CD8-positive, alpha-beta T cell (primary cell): ENCODE measurements at places on chromosomes 12 and 14.

DNA sequence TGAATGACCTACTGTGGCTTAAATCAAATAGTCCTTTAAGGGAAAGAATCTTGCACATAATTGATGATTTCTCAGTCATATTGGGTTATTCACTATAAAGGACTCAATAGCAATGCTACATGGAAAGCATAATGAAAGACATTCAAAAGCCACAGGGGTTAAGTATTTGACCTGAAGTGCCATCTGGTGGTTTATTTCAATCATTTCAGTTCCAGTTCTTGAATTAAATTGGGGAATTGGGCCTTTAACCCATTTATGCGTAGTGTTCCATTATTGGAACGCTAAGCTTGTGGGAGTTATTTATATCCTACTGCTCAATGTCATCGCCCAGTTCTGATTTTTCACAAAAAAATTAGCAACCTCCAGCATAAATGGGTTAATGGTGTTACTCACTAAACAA is 41.3 kb upstream of the C12orf71 start:
- DNase-seq = no peak

- DNase-seq = no peak
Measured at GRCh38 chr12:118737985-118738540, 243.3 kb upstream of the SRRM4 start.

DNA sequence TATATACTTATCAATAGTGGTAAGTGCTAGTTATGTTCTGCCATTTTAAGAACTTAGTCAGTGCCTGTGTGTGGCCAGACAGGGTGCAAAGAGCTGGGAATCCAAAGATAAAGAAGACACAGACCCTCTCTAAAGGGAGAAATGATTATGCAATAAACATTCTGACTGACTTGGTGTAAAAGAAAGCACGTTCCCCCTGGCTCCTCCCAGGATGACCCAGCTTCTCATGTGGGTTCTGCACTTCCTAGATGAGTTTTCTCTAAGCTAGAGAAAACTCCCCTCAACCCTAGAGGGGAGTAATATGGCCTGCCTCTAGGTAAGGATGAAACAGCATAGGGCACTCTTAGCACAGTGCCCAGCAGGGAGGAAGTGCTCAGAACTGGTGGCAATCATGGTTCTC is 231.2 kb downstream of the VRK1 start:
- no peak for DNase-seq

- DNase-seq = no peak
Measured at GRCh38 chr14:94109915-94110250, 653 bp upstream of the IFI27 start.

DNA sequence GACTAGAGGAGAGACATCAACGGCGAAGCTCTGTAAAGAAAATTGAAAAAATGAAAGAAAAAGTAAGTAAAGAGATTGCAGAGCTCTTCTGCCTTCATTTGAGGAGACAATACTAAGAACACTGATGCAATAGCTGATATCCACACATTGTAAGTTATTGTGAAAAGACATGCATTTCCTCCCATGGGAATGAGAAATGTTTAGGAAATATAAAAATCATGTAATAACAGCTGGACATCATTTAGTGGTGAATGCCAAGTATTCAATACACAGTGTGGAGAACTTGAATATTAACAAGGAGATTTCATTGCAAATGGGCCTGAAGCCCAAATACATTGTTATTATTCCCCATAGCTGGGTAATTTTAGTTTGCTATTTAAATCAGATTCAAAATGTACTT is 179.2 kb downstream of the KICS2 start:
- no peak for DNase-seq

DNA sequence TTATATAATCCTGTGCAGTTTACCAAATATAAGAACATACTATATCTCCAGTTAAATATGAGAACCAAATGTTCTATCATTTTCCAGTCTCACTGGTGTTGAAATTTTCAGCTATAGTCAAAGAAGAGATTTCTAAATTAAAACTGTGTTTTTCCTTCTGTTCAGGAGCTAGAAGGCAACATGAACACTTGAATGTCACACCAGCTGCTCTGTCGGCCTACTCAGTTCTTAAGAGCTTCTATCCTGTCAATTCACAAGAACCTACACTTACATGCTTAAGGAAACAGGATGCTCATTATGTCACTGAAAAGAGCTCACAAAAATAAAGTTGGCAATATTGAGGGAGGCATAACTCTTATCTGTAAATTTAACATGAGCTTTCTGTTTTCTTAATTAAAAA is 43.1 kb downstream of the ATP2B1 start:
- no peak for DNase-seq

- DNase-seq = no peak
Measured at GRCh38 chr14:99124482-99125105, 147.4 kb downstream of the BCL11B start.

- no peak for DNase-seq
Measured at GRCh38 chr14:94663965-94664704, 51.9 kb downstream of the SERPINA3 start.
